Large intestine (tissue), 12 donors: ENCODE measurements at places on chromosomes 7 and 10.

DNA sequence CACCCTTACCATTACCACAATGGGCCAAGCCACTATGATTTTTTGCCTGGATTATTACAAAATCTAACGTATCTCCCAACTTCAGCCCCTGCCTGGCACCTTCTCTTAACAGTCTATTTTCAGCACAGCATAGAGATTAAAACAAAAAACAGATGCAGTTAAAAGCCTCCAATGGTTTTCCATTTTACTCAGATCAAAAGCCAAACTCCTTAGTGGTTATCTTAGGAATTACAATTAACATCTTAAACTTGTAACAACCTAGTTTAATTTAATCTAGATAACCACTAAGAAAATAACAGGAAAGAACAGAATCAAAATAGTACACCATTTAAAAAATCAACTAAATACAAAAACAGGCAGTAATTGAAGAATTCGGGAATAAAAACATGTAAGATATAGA lies 43.5 kb downstream of the DNAJC1 start:
- DNase-seq: no peak

DNA sequence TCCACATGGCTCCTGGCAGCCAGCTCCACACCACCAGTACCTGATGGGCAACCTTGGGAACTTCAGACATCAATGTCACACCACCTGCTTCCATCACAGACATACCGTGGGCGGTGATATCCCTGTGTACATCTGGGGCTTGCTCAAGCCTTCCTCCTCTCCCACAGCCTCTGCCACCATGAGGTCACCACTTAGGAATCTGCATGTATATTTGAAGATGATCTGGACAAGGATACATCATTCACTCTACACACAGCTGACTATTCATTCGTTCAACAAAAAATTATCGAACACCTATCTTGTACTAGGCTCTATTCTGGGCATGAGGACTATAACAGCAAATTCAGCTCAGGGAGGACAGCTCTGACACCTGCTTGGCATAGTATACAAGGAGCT lies 6.8 kb downstream of the DLG5 start:
- no peak for DNase-seq

GRCh38 chr10:124370426-124370825 lies 48.3 kb downstream of the OAT start:
- DNase-seq: no peak

DNA sequence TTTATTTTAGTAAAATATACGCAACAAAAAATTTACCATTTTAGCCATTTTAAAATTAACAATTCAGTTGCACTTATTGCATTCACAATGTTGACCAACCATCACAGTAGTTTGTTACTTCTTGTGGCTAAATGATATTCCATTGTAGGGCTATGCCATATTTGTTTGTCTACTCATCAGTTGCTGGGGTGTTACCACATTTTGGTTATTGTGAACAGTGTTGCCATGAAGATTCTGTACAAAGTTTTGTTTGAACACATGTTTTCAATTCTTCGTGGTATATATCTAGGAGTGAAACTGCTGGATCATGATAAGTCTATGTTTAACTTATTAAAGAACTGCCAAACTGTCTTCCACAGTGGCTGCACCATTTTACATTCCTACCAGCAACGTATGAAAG lies 46.3 kb upstream of the ZNF365 start:
- DNase-seq: no peak

DNA sequence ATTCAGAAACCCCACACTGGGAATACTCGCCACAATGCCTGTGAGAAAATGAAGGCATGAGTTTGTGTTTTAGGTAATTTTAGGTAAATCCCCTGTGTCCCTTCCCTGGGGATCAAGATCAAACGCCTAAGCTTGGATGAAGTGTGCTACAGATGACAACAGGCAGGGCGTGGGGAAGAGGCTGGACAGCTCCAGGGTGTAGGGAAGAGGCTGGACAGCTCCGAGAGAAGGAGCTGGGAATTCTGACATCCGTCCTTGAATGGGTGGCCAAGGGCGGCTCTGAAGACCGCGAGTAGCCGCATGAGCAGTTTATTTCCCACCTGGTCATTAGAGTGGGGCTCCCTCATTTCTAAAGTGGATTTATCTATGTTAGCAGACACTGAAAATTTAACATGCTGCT lies 109.7 kb downstream of the RAMP3 start:
- DNase-seq: no peak

GRCh38 chr10:132640326-132641125 lies 102.9 kb downstream of the INPP5A start:
- no peak for DNase-seq

- DNase-seq: no peak
Observed at GRCh38 chr7:70582927-70583895, 548.7 kb upstream of the GALNT17 start.

DNA sequence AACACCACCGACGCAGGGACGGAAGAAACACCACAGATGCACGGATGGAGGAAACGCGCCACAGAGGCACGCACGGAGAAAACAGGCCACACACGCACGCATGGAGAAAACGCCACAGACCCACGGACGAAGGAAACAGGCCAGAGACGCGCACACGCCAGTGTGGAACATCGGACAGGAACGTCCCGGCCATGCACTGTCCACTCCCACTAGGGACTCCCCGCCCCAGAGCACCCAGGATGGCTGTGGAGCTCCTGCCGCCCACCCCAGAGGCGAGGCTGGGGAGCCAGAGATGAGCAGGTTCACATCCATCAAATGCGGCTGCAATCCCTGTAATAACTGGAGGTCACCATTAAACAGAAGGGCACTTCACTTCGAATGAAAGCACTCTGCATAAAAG lies 17.3 kb downstream of the DIP2C start:
- DNase-seq: no peak

DNA sequence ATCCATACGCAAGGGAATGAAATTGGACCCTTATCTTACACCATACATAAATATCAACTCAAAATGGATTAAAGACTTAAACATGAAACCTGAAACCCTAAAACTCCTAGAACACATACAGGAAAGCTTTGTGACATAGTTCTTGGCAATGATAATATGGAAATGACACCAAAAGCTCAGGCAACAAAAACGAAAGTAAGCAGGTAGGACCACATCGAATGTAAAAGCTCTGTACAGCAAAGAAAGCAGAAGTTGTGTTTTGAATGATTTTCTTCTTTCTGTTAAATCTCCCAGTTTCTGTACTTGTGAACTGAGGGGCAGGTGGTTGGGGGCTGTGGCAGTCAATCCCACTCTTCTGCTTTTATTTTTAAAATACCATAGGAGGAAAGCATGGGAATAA lies 368.4 kb upstream of the PODXL start:
- no peak for DNase-seq

- peak; percentile 11 for DNase-seq
Observed at GRCh38 chr7:133230591-133231194, 22.2 kb upstream of the EXOC4 start.

GRCh38 chr7:94656925-94657731 lies 1.2 kb upstream of the SGCE start:
- DNase-seq: peak; percentile 70

DNA sequence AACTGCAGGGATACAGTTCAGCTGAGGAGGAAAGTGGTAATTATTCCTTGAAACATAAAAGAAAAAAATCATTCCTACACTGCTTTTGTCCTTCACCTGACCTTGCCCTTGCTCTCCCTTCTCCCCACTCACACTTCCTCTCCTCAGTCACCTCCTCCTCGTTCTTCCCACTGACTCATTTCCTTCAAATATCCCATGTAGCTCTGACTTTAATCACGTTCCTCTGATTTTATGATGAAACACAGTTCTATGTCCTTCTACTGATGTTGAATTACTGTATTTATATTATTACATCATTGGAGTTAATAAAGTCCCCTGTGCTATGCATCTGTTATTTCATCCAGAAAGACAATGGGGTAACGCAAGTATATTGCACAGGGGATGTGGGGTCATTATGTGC lies 575.6 kb downstream of the POM121L12 start:
- no peak for DNase-seq

GRCh38 chr7:79298145-79298760 lies 155.2 kb downstream of the MAGI2 start:
- no peak for DNase-seq

GRCh38 chr10:23001901-23002516 lies 74.2 kb downstream of the ARMC3 start:
- no peak for DNase-seq

GRCh38 chr10:58435297-58435985 lies 50.2 kb downstream of the TFAM start:
- no peak for DNase-seq
